CD4-positive, alpha-beta T cell treated with Interleukin-6 for 4 hours (primary cell): ENCODE measurements at places on chromosomes 7 and 10.

DNA sequence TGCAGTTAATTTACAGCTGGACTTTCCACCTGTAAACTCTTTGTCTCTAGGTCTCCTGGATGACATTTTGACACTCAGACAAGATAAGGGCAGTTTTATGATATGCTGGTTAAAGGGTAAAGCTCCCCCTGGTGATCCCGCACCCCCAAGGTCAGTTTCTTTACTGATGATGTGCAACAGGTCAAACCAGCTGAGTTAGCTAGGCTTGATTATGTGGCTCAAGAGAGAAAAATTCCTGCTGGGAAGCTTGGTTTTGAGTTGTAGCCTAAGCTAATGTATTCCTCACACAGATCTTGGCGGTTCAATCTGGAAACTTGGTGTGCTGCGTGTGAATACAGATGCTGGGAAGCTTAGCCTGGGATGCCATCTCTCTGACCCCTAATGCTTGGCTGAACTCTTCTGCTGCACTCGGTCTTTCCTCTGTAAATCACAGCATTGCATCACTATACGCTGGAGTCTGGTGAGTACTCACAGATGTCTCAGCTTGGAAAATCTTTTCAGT lies 11.4 kb upstream of the AKR1D1 start:
- DNase-seq, result no peak

GRCh38 chr7:28792858-28793257 lies 165.3 kb downstream of the TRIL start:
- DNase-seq, result no peak

- DNase-seq, result no peak
These were observed 127.2 kb downstream of the PPP1R17 start for GRCh38 chr7:31814187-31814586.

- DNase-seq, result no peak
These were observed 83.5 kb upstream of the PRKG1 start for GRCh38 chr10:50990568-50991455.

GRCh38 chr7:2112261-2113198 lies 120.2 kb downstream of the MAD1L1 start:
- no peak for DNase-seq

DNA sequence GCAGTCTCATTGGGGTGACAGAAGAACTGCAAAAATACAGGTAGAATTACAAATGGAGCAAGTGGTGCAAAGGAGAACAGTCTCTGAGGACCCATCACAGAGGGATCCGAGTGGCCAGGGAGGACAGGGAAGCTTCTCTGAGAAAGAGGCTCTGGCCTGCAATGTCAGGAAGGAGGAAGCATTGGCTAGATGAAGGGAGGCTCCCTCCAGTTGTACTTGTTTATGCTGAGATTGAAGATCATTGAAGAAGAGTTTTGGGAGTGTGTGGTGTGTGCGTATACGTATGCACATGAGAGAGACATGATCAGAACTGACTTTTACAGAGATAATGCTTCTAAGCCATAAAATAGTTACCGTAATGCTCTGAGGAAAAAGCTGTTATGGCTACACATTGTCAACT lies 274.7 kb upstream of the FZD8 start:
- DNase-seq, result no peak

- DNase-seq, result no peak
These were observed 482.3 kb downstream of the SORCS1 start for GRCh38 chr10:106682175-106682574.

GRCh38 chr7:107394831-107395230 lies 75.0 kb upstream of the GPR22 start:
- DNase-seq, result no peak

GRCh38 chr10:43817368-43817767 lies 168.7 kb upstream of the ZNF32 start:
- DNase-seq, result no peak
